ENCODE measurements at places on chromosomes 1 and 21. TPM values are rescaled to one million over a fixed set of nuclear protein-coding genes. Genes with fewer than 3 reads are reported as not detected.

DNA sequence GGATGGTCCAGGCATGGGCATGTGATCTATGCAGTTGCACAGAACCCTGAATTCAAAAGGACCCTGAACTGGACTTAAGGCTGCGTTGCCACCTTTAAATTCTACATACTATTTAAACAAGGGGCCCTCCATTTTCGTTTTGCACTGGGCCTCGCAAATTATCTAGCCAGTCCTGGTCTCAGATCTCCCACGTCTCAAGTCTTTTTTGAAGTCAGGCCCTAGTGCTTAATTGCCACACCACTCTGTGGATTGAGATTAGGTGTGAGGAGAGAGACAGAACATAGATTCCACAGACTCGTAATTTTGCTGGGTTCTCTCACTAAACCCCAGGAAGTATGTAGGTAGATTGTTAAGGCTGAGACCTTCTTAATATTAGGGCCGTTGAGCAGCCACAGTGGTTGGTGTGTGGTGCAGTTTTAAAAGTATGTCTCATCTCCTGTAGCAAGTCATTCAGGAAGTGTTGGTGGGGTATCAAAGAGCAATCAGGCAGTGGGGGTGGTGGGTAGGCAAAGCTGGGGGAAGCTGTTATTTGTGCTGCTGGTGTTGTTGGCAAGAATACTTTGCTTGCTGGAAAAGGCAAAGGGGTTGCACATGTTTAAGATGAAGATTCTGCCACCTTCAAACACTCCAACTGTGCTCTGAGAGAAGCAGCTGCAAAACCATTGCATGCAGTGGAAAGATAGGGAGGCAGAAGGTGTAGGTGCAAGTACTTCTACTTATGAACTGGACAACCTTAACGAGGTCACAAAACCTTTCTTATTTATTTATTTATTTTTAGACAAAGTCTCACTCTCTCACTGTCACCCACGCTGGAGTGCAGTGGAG lies 11.2 kb downstream of the CD84 start:
- no peaks in the 10 kb centered on the region for H3K27me3 ChIP-seq
- no peak overlapping the region for H3K27ac ChIP-seq
- no peaks in the 10 kb centered on the region for H3K4me1 ChIP-seq
- no peak for DNase-seq

DNA sequence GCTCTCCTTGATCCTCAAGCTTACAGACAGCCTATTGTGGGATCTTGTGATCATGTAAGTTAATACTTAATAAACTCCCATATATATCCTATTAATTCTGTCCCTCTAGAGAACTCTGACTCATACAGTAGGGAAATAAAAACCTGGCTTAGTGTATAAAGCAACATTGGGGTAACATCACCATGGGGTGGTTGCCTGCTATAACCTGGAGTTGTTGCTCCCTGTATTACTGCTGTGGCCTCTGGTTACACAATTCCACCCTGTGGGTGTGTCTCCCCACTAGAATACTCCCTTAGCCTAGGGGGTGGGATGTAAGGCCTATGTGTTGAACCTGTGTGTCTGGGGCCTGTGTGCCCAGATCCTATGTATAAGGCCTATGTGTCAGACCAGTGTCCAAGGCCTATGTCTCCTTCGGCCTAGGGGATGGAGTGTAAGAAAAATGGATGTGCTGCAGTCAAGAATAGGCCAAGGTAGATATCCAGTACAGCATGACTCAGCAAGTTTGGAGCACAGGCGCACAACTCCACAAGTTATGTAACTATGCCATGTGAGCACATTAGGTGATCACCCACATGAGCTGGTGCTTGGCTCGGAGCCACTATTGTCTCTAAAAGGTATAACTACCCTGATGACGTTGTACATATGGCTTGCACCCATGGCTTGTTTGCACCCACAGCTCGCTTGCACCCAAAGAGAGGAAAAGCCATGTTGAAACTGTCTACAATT lies 96.8 kb upstream of the C1orf21 start:
- no peaks in the 10 kb centered on the region for H3K27me3 ChIP-seq
- no peaks in the 10 kb centered on the region for H3K36me3 ChIP-seq
- DNase-seq = no peak
- H3K4me1 ChIP-seq = no peaks in the 10 kb centered on the region
- H3K4me3 ChIP-seq = no peak overlapping the region

GRCh38 chr1:225318706-225319575 lies 108.9 kb downstream of the LBR start:
- peaks cover 12% of the 10 kb centered on the region for H3K4me1 ChIP-seq
- no peak overlapping the region for H3K4me3 ChIP-seq
- H3K27ac ChIP-seq = no peak overlapping the region
- DNase-seq = no peak
- no peaks in the 10 kb centered on the region for H3K36me3 ChIP-seq
- no peaks in the 10 kb centered on the region for H3K27me3 ChIP-seq

DNA sequence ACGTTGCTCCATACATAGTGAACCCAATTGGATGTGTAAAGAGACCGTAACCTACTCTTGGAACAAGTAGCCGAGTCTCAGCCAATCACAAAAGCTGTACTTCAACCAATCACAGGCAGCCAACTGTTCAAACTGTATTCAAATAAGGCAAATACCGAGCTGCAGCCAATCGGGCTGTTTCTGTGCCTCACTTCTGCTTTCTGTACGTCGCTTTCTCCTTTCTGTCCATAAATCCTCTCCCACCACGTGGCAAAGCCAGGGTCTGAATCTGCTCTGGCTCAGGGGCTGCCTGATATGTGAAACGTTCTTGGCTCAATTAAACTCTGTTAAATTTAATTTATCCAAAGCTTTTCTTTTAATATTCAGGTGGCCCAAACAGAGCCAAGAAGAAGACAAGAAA lies 210.3 kb downstream of the URB2 start:
- H3K27ac ChIP-seq = no peak overlapping the region
- no peaks in the 10 kb centered on the region for H3K36me3 ChIP-seq
- H3K4me1 ChIP-seq = peaks cover 6% of the 10 kb centered on the region
- no peaks in the 10 kb centered on the region for H3K27me3 ChIP-seq
- DNase-seq = no peak

DNA sequence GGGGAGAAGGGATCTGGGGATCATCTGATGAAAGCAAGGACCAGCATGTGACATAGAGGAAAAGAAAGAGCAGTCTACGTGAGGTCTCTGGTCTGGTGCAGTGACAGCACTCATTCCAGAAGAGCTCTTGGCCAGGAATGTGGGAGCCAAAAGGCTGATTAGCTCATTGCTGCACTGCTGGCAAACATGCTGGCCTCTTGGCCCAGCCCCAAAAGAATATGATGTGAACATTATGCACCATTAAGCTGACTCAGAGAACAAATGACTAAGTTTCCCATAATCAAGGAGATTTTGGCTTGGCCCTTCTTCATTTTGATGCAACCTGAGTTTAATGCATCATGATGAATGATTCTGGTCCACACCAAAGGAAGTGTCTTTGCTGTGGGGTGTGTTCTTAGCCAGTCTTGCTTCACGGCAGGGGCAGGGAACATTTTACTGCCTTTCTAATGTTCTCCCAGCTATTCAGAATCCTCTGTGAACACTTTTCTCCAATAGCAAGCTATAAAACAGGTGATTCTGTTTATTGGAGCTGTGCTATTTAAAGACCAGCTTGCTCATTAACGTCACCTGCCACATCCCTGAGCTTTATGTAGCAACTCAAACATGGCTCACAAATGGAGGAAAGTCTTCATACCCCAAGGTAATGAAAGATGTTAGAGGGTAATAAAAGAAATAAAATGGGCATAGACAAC lies 55.1 kb downstream of the PCBP3 start:
- H3K4me1 ChIP-seq = no peaks in the 10 kb centered on the region
- no peaks in the 10 kb centered on the region for H3K36me3 ChIP-seq
- DNase-seq = no peak
- no peak overlapping the region for H3K4me3 ChIP-seq

GRCh38 chr21:44849616-44850130 lies 23.8 kb downstream of the PTTG1IP start:
- no peak overlapping the region for H3K4me3 ChIP-seq
- peaks cover 2% of the 10 kb centered on the region for H3K4me1 ChIP-seq
- no peak overlapping the region for H3K27ac ChIP-seq

Gene PLEKHO1
- polyA plus RNA-seq = 3.5 TPM

Gene AKR7A3
- 69.6 TPM for polyA plus RNA-seq

DNA sequence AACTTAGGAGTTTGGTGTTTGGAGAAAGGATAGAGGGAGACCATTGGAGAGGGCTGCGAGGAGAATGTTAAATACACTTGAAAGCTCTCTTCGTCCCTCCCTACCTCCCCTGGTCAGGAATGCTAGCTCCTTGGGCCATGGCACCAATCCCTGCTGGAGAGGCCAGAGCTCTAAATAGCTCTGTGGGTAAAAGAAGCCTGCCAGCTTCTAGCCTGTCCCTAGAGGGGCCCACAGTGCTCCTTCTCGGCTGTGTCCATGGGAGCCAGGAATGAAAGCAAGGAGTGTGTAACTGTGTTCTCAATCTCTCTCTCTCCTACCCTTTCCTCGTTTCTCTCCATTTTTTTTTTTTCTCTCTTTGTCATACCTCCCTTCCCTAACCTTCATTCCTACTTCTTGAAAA lies at the start of gene CCDC190:
Gene CCDC190, minus strand, starts transcription at position 75 of the 400 bp plus-strand sequence. CDS start 1,529 bp downstream, outside the sequence.
- H3K4me3 ChIP-seq = no peak within 1 kb of the TSS
- no peak within 1 kb of the TSS for H3K27ac ChIP-seq
- no peaks in the 10 kb centered on the region for H3K27me3 ChIP-seq
- DNase-seq = no peak
- H3K4me1 ChIP-seq = no peaks in the 10 kb centered on the region

DNA sequence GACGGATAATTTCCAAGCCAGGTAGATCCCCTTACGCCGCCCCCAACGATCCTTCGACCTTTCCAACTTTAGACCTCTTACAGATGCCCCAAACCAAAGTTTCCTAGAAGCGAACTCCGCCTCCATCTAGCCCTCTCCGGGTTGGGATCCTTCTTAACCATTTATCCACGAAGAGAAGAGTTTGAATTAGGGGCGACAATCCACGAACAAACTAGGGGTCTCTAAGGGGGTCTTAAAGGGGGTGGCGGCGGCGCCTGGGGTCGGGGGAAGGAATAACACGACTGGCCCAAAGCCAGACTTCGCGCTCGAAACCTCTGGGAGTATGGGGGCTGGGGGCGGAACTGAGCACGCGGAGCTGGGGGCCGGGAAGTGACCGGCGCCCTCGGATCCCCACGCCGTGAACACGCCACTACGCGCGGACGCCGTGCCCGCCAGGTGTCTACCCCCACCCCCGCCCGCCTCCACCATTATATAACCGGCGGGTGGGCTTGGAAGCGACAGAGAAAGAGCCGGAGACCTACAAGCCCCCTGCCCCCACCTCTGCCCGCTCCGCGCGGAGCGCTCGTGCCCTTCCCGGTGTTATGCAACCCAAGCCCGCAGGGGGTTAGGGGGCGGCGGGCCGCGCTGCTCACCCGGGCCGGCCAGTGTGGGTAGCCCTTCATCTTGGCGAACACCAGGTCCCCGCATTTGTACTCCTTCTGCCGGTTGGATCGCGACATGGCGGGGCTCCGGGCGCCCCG lies 594 bp downstream of the HDGF start:
- H3K4me1 ChIP-seq = peaks cover 43% of the 10 kb centered on the region
- H3K27me3 ChIP-seq = no peaks in the 10 kb centered on the region
- H3K36me3 ChIP-seq = no peaks in the 10 kb centered on the region
- H3K27ac ChIP-seq = peak overlapping the region; percentile 96

GRCh38 chr1:43766818-43767525 lies 59.6 kb downstream of the ST3GAL3 start:
- no peak overlapping the region for H3K4me3 ChIP-seq
- H3K27me3 ChIP-seq = no peaks in the 10 kb centered on the region
- H3K27ac ChIP-seq = no peak overlapping the region
- peaks cover 6% of the 10 kb centered on the region for H3K4me1 ChIP-seq
- DNase-seq = no peak

Data from liver (tissue), 10 donors.